ACHN (cell line): ENCODE measurements at places on chromosomes 2 and 18.

GRCh38 chr2:46091004-46091403 lies 206.2 kb upstream of the EPAS1 start:
- no peak for DNase-seq

GRCh38 chr2:144374163-144374661 lies 145.7 kb downstream of the ZEB2 start:
- no peak for DNase-seq

DNA sequence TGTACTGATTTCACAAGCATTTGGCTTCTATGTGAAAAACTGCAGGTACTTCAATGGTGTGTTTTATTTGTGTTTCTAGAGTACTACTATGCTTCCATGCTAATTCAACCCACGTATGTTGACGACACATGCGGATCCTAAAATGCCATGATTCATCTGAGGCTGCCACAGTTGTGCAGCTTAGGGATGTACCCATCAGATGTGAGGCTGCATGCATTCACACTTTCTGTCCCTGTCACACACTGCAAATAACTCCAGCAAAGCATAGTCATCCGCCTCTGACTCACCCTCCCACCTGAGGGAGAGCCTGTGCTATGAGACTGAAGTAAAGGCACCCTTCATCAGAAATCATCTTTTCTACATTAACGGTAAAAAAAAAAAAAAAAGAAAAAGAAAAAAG lies 22.1 kb upstream of the SERTAD2 start:
- peak; percentile 52 for DNase-seq

DNA sequence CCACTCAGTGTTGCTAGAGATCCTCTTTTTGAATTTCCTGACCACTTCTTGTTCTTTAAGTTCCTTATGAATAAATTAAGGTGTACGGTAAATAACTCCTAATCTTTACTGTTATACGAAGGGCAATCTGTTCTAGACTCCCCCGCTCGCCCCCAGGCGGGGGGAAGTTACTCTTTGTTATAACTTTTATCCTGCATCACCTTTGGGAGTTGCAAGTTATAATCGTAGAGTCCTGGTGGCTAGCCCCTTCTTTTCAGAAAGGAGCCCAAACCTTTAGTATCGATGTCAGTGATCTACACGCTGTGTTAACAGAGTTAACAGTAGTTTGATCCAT lies 652 bp downstream of the GCA start:
- peak; percentile 43 for DNase-seq

GRCh38 chr2:13109516-13109915 lies 392.8 kb downstream of the TRIB2 start:
- no peak for DNase-seq
